Ureter (tissue), 1 donor: ENCODE measurements at places on chromosomes 16 and 17. TPM values are rescaled to one million over a fixed set of nuclear protein-coding genes. Genes with fewer than 3 reads are reported as not detected.
A peak's percentile ranks its signal among the peaks of the same experiment; 100 is the strongest.

LGALS9B gene
- not detected for total RNA-seq

DNA sequence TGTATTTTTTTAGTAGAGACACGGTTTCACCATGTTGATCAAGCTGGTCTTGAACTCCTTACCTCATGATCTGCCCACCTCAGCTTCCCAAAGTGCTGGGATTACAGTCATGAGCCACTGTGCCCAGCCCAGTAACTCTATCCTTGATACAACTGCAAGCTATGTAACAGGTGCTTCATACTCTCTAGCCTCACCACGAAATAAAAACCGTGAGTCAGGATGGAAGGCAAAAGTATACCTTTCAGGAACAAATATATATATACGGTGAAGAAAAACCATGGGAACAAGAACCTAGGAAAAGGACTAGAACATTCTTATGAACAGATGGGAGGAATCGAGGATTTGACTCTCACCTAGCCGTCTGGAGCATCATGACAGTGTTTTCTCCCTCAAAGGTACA is 9.6 kb upstream of the FBF1 start:
- no peak for DNase-seq

DNA sequence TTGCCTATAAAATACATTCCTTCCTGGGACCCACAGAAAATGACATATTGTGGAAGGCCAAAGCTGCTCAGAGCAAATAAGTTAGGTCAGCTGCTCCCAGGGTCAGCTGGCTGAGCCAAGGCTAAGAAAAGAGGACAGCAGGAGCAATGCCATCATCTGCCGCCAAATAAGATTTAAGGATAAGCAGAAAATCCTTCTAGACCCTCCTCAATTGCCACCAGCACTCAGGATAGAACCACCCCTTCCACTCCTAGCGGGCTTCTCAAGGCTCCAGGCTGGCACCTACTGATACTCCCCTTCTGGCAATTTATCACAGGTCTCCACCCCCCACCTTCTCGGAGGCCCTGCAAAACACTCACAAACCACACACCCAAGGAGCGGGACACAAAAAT is 22.9 kb downstream of the MBTPS1 start:
- DNase-seq: no peak

DNA sequence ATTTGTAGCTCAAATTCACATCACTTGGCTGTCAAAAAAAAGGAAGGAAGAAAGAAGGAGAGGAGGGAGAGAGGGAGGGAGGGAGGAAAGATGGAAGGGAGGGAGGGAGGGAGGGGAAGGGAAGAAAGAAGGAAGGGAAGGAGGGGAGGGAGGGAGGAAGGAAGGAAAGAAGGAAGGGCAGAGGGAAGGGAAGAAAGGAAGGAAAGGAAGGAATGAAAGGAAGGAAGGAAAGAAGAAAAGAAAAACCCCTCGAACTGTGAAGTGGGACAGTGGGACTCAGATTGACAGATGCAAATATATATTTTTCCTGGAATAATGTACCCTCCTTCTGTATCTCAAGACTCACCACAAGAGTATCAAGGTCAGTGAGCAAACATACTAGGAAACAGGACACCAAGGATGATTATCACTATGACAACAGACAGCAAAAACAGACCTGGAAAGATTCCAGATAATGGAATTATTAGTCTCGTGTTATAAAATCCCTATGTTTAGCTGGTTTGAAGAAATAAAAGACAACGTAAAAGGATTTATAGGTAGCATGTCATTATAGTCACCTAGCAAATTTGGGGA is 24.2 kb upstream of the ABCA3 start:
- no peak for DNase-seq

DNA sequence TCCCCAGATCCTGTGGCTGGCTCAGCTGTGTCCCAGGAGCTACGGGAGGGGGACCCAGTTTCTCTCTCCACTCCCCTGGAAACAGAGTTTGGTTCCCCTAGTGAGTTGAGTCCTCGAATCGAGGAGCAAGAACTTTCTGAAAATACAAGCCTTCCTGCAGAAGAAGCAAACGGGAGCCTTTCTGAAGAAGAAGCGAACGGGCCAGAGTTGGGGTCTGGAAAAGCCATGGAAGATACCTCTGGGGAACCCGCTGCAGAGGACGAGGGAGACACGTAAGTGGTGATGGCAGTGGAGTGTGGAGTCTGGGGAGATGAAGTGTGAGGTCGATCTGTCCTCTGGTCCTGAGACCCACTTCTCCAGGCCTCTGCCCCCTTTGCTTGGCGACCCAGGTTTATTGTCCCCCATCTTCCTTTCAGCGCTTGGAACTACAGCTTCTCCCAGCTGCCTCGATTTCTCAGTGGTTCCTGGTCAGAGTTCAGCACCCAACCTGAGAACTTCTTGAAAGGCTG is 585 bp downstream of the WRAP53 start:
- no peak for DNase-seq

DNA sequence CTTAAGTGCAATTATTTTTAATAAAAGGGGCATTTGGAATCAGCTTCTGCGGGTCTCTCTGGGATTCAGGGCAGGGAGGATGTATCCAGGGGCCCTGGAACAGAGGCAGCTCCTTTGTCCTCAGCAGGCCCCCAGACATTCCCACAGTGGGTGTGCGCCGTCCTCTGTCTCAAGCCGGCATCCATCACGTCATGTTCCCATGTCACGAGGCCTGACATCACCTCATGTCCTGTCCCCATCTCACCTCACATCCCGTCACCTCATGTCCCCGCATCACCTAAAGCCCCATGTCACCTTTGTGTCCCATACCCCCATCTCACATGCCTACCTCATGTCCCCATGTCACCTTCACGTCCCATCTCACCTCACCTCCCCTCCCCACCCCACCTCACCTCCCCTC is 18.5 kb downstream of the GAA start:
- no peak for DNase-seq

CFAP97D1 gene
- total RNA-seq: not detected

HSD17B1 gene
- total RNA-seq: 3.6 TPM

KRTAP2-3 gene
- total RNA-seq: not detected

GRCh38 chr16:71537643-71538042 is 11.4 kb downstream of the CHST4 start:
- DNase-seq: peak; percentile 46

DNA sequence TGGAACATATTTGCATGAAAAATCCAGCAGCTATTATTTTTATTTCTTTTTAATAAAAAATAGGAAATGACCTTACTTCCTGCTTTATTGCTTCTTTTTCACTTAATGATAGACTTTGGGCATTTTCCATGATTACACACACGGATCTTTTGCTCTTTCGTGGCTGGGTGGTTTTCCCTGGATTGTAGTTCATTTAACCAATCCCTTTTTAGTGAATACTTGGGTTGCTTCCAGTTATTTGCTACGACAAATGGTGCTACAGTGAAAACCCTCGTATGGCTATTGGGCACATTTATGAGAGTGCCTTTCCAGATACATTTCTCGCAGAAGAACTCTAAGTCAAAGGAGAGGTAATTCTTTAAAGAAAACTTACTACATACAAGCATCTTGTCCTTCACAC is 38.6 kb downstream of the FOXL1 start:
- DNase-seq: no peak

CCDC200 gene
- not detected for total RNA-seq

PLEKHG4 gene
- total RNA-seq: 10.3 TPM

GRCh38 chr16:85573045-85573695 is 40.0 kb upstream of the GSE1 start:
- DNase-seq: no peak

- DNase-seq: no peak
Measured at GRCh38 chr17:43702637-43703036, 40.9 kb upstream of the MEOX1 start.

DNA sequence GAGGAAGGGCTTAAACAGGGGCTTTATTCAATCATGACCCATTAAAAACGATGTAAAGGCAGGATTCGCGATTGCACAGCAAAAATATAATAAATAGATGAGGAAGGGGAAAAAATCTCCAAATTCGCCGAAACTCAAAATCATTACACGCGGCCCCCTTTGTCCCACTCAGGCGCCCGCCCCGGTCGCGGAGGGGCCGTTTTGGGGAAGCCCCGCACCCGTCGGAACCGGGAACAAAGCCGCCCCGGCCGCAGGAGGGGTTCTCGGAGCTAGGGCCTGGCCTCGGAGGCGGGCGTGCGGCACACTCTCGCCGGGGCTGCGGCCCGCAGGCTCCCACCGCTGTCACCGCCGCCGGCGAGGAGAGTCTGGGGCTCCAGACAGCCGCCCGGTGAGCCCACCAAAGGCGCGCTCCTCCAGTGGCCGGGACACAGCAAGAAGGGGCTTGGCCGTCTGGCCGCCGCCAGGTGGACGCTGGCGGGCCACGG is 521 bp downstream of the C16orf87 start:
- DNase-seq: no peak

DNA sequence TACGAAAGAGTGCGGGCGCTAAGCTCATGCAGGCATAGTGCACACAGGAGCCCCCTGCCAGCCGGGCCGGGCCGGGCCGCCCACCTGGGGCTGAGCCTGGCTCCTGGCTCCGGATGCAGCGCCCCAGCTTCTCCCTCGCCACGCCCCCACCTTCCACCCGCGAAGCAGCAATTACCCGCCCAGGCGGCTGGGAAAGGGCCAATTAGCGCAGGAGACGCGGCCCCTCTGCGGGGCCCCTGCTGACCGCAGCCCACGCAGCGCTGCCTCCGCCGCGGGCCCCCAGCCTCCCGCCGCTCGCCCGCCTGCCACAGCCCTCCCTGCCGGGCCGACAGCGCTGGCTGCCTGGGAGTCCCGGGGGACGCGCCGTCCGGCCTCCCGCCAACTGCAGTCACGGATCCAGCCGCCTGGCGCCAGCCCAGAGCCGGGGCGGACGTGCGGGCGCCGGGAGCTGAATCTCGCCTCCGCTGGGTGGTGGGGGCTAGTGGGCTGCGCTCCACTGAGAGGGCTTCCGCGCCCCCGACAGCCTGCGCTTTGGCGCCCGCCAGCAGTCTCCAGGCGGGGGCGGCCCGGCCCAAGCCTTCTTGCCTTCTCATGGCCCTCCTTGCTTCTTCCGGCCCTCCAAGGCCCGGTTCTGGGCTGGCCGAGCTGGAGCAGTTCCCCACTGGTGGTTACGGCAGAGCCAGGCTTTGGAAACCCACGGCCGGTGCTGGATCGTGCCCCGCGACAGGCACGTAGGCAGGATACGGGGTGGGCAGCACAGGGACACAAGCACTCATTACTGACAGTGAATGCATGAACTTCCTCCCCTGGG is 14.9 kb upstream of the CBFB start:
- DNase-seq: peak; percentile 74
